ENCODE measurements at places on chromosomes 3 and 15.

DNA sequence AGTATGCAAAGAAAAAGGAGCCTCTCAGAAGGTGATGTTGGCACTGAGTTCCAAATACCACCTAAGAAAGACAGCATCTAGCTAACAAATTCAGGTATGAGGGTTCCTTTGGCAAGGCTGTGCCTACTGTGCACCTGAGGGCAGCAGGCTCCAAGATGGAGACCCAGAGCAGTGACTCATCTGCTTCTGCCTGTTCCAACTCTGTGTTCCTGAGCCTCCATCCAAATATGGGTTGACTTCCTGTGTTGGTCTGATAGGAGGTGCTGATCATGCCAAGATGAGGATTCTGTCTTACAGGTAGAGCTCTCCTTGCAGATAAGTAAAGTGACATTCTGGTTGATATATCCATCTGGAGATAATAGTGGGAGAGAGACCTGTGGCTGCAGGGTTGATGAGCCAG, 26.0 kb downstream of the SV2B start:
- DNase-seq, result no peak

GRCh38 chr15:22942306-22942855, 37.8 kb downstream of the CYFIP1 start:
- DNase-seq, result no peak

GRCh38 chr3:54866251-54866650, 61.6 kb downstream of the LRTM1 start:
- DNase-seq, result no peak

- peak; percentile 24 for DNase-seq
Measured at GRCh38 chr3:111277226-111277625, 205.6 kb downstream of the NECTIN3 start.

GRCh38 chr3:5057272-5057671, 64.8 kb upstream of the ARL8B start:
- no peak for DNase-seq

DNA sequence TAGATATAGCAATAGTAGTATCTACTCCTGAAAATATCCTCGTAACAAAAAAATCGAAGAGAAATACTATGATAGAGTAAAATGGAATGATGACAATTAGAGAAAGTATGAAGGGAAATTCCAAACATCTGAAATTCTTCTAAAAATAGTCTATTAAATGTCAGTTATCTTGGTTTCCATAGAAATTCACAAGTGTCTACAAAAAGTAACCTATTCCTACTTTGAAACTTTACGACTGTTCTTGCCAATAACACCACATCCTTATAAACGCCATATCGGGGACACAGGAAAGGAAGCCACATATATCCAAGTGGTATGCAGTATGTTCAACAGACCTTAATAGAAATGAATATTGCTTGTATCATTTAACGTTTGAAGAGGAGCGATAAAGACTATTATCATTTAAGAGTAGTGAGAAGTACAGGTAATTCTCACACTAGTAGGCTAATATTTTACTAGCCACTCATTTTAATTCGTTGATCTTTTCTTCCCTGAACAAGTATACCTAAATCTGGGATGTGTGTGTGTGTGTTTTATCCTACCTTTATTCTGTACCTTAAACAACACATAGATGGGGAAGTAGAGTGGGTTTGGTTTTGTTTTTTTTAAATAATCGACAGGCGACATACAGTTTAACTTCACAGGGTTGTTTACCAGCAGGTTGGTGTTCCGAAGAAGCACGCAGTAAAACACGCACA, 1.2 kb downstream of the GPR176 start:
- no peak for DNase-seq
